ENCODE measurements at places on chromosomes 7 and 10. TPM values are rescaled to one million over a fixed set of nuclear protein-coding genes. Genes with fewer than 3 reads are reported as not detected.
A peak's percentile ranks its signal among the peaks of the same experiment; 100 is the strongest.

DNA sequence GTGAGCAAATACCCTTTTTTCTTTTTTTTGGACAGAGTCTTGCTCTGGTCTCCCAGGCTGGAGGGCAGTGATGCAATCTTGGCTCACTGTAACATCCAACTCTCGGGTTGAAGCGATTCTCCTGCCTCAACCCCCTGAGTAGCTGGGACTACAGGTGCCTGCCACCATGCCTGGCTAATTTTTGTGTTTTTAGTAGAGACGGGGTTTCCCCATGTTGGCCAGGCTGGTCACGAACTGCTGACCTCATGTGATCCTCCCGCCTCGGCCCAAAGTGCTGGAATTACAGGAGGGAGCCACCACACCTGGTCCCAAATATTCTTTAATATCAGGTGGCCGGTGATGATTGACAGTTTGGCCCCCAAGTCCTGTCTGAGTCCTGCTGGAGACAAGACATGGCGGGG is 6.6 kb downstream of the LAT2 start:
- no peak for DNase-seq

- DNase-seq = no peak
Observed at GRCh38 chr10:108783897-108784296, 1139.4 kb downstream of the XPNPEP1 start.

DNA sequence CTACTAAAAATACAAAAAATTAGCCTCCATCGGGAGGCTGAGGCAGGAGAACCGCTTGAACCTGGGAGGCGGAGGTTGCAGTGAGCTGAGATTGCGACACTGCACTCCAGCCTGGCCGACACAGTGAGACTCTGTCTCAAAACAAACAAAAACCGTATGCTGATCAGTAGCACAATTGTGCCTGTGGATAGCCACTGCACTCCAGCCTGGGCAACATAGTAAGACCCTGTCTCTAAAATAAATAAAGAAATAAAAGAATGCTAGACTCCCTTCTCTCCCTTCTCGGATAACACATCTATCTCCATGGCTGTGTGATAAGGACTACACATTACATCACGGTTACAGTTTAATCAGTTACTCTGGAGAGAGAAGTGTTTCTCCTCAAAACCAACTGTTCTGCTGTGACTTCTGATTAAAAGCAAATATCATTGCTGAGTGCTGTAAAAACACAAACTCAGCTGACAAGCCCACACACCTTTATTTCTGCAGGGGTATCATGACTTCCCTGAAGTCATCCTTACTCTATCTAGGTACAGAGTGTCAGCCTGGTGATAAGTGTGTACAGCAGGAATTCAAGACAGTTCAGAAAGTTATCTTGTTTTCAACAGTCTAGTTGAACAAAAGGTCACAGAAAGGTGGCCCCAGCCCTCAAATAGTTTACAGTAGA is 5.3 kb upstream of the ARHGAP19 start:
- no peak for DNase-seq

- DNase-seq = peak; percentile 52
Observed at GRCh38 chr7:80790877-80791276, 128.0 kb downstream of the SEMA3C start.

The GSDME gene
- 14.3 TPM for total RNA-seq

The ZPBP gene
- 1.1 TPM for total RNA-seq

The AS3MT gene
- 3.5 TPM for total RNA-seq

The SPDYE2 gene
- total RNA-seq = 0.43 TPM

The FXYD4 gene
- total RNA-seq = not detected
